ENCODE measurements at places on chromosomes 16 and 17.
A peak's percentile ranks its signal among the peaks of the same experiment; 100 is the strongest.

DNA sequence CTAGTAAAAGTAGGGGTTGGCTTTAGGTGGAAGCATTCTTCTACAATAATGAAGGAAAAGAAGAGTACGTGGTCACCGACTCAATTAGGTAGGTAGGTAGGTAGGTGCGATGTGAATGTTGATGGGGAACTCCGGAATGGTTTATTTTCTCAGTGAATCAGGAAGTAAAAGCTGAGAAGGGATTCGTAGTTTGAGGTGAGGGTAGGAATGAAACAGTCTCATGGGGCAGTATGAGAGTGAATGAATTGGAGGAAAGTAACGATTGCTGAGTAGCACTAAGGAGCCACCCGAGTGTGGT lies 13.9 kb downstream of the PER1 start:
- DNase-seq: no peak

- DNase-seq: peak; percentile 66
These were observed 20.3 kb downstream of the KIFC3 start for GRCh38 chr16:57781741-57782606.

DNA sequence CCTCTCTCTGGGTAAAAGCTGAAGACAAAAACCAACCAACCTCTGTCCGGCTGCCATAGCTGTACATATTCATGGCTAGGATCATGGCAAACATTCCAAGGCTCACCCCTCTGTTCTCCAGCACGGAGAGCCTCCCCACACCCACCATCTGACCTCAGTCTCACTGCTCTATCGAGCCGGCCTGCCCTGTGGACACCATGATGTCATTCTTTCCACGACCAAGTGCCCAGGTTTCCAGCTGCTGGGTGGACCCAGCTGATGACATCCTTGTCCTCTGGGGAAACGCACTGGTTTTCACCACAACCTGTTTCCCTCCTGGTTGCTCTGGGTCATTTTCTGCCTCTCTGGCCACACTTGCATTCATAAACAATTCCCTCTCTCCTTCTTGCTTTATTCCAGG lies 67.7 kb downstream of the NDEL1 start:
- DNase-seq: no peak

- DNase-seq: no peak
These were observed 30.9 kb downstream of the C17orf75 start for GRCh38 chr17:32311028-32311536.

GRCh38 chr17:47693731-47694580 lies at the start of gene TBKBP1:
TBKBP1 (plus strand) TSS chr17:47694161; CDS start chr17:47696113, 1,952 bp downstream.
- DNase-seq: peak; percentile 24

DNA sequence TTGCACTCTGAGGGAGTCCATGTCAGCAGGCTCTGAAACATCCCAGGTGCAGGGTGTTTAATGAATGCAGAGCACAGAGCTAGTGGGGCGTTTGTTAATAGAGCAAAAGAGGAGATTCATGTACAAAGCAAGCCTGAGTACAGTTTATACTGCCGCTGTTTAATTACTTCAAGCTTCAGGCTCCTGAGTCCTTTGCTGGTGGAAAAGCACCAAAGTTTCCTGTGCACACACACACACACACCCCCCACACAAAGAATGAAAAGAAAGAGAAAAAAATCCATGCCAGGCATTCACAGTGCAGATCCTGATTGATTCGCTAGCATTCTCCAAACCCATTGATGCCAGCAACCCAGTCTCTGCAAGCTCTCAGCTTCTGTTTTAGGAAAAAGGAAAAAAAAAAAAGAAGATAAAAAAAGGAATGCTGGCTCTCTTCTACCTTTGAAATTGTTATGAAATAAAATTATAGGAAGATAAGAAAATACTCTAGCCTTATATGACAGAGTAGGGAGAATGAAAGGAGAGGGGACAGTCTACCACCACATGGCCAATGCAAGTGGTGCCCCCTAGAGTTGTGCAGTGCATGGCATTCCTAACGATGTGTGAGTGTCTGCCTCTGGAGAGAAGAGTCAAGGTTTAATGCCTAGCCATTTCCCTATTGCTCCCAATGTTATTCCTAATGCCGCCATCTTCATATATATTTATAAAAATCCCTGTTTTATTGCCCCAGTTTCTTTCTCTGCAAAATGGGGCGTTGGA lies 216.5 kb downstream of the TMEM114 start:
- DNase-seq: no peak

DNA sequence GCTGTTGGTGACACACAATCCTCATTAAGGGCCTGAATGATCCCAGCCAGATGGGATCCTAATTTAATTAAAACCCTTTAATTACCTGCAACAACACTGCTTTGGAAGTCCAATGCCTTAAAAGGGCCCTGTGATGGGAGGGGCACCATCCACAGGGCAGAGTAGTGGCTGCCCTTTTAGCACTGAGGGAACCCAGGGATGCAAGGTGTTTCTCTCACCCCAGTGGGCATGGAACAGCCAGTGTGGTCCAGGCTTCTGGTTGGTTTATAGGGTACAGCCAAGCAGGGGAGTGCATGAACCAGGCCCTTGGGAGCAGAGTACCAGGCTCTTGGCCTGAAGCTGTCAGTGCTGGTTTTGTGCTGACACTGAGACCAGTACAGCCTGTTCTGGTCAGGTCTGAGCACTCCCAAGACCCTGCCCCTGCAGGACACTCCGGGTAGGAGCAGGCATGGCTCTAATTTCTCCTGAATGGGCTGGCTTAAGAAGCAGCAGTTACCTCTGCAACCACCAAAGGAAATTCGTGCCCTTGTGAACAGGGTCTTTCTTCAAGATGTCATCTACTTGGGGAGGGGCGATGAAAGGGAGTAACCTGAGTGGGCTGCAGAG lies 9.9 kb downstream of the NXPH3 start:
- DNase-seq: no peak

- peak; percentile 44 for DNase-seq
These were observed 454.1 kb downstream of the HS3ST3B1 start for GRCh38 chr17:14755002-14755401.

- peak; percentile 18 for DNase-seq
These were observed 37.8 kb downstream of the TMEM235 start for GRCh38 chr17:78268951-78269905.

Measured in AG10803 (cell line).